Common myeloid progenitor, CD34-positive (primary cell): ENCODE measurements at places on chromosomes 16 and 17.
A peak's percentile ranks its signal among the peaks of the same experiment; 100 is the strongest.

GRCh38 chr16:15641753-15642556 lies 999 bp downstream of the MARF1 start:
- DNase-seq, result no peak

GRCh38 chr17:4182043-4182442 lies 39.0 kb downstream of the CYB5D2 start:
- no peak for DNase-seq

DNA sequence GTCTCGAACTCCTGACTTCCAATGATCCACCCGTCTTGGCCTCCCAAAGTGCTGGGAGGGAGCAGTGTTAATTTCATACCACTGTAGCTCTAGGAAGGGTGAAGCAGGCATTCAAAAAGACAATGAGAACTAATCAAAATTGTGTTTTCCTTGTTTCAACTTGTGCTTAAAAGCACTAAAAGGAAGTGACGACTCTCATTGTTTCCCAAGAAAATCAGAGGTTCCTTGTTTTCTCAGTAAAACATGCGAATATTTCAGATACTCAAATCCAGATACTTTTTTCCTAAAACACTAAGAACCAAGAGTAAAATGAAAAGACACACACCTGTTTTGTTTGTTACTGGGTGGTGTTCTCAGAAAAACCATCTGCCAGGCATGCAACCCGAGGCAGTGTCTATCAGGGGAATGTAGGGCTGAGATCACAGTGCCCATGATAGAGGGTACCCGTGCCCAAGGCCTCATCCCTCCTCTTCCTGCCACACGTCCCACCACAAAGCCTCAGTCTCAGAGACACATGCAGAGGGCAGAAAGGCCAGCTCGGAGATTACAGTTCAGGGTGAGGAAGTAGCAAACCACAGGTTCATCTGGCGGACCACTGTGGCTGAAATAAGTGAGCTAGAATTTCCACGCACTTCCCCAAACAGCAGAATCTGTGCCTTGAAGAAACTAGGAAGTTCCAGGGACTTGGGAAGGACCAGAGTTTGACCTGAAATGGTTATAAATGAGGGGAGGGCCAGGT lies 33.7 kb downstream of the GINS3 start:
- DNase-seq, result peak; percentile 99

- no peak for DNase-seq
Observed at GRCh38 chr16:66211651-66212050, 154.8 kb upstream of the CDH5 start.

- DNase-seq, result no peak
Observed at GRCh38 chr17:41402161-41402560, 4.8 kb upstream of the KRT31 start.

- DNase-seq, result no peak
Observed at GRCh38 chr16:88830258-88830657, 18.5 kb upstream of the APRT start.

GRCh38 chr17:7224110-7224509 lies 4.4 kb downstream of the ACADVL start:
- DNase-seq, result no peak

DNA sequence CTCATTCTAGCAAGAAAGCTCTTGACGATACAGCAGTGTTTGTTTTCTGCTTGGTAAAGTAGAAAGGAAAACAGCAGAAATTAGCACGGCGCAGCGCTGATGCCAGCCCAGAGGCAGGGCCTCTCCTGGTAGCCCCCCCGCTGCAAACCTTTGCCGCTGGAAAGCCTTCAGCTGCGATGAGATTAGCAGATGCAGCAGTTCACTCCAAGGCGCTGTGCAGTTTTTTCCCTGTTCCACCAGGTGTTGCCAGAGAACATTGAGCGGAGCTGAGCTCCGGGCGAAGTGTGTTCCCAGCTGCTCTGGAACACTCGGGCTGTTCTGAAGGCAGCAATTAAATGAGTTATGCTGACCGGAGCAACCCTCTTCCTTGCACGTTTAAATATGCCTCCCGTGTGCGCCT lies 72.5 kb downstream of the RBFOX1 start:
- no peak for DNase-seq

- DNase-seq, result no peak
Observed at GRCh38 chr16:55559933-55560516, 6.5 kb upstream of the CAPNS2 start.

- no peak for DNase-seq
Observed at GRCh38 chr16:56629531-56629930, 2.9 kb upstream of the MT1M start.

- no peak for DNase-seq
Observed at GRCh38 chr16:47905771-47906170, 250.0 kb downstream of the ABCC12 start.

DNA sequence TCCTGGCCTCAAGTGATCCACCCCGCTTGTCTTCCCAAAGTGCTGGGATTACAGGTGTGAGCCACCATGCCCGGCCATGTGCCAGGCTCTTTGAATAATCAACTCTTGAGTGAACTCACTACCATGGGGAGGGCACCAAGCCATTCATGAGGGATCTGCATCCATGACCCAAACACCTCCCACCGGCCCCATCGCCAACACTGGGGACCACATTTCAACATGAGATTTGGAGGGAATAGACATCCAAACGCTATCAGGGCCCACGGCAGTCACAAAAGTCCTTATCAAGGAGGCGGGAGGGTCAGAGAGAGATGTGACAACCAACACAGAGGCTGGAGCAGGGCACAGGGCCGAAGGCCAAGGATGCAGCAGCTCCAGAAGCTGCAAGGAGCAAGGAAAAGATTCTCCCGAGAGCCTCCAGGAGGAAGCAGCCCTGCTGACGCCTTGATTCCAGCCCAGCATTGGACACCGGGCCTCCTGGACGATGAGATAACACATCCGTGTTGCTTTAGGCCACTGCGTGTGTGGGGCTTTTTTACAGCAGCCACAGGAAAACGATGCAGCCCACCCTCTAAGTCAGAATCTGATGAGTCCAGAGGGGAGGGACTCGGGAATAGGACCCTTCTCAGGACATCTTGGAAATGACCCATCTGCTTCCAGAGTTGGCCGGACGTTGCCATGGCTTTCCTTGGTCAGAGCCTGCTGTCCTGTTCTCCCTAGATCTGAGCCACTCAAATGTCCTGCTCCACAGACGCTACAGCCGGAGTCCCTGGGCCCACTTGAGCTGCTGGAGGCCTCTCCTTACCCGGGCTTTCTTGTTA lies 47.3 kb upstream of the CMIP start:
- no peak for DNase-seq

DNA sequence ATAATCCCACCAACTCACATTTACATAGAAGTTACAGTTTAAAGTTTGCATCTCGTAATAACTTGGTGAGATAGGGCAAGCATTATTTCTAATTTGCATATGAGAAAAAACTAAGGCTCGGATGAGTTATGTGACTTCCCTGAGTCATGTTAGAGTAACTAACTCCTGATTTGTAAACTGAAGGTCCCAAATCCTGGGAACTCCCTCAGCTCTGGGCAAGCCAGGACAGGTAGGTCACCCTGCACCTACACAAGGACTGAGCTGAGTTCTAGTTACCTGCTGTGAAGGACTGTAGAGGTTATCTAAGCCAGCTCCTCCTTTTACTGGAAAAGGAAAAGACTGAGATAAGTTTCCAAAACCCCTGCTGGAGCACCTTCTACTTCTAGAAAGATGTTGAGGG lies 92.1 kb upstream of the HLF start:
- DNase-seq, result peak; percentile 25

GRCh38 chr16:86458149-86458777 lies 52.1 kb upstream of the FOXF1 start:
- DNase-seq, result no peak

GRCh38 chr17:70265471-70265870 lies 96.1 kb downstream of the KCNJ2 start:
- DNase-seq, result no peak

- no peak for DNase-seq
Observed at GRCh38 chr16:75100603-75100990, 16.0 kb downstream of the LDHD start.

GRCh38 chr17:14199601-14200000 lies 37.1 kb downstream of the CDRT15 start:
- no peak for DNase-seq

GRCh38 chr17:4852567-4853207 lies 19.5 kb downstream of the MINK1 start:
- peak; percentile 86 for DNase-seq

GRCh38 chr16:56532714-56533113 lies 12.9 kb upstream of the BBS2 start:
- DNase-seq, result no peak

DNA sequence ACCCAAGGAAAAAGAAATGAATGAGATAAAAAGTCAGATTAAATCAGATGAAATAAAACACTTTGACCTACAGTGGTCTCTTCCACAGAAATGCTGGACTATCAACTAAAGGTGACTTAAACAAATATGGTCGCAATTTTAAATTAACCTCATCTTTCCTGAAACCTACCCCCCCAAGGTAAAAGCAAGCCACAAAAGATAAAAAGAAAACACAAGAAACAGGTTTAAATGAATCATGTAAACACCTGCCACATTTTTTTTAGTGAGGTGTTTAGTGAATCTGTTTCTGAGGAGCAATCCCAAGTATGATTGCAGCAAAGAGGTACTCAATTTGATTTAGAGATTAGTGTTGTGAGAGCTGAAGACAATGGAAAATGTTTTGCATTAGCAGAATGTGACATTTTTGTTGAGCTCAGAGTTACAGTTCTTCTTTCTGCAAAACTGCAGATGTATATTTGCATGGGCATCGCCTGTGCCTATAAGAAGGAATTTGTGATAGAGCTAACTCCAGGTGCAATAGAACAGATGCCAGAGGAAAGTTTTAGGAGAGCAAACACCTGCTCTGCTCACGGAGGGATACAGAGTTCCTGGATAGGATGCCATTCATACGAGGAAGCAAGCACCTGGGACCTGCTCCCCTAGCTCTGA lies 3.4 kb upstream of the MMD start:
- DNase-seq, result no peak

DNA sequence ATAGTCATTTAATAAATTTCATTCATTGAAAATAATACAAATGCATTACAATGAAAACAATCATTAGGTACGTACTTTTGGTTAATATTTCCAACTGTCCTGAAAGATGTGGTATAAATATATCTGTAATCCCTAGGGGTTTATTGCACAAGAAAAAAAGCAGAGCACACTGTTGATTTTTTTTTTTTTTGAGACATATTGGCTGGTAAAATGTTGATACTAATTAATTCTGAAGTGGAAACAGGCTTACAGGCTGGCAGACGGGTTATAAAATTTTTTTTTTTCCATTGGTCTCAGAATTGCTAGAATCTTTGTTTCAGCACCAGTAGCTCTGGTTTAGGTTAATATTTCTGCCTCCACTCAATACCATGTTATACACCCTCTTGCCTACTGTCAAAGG lies 193.6 kb downstream of the MAP2K6 start:
- DNase-seq, result no peak

GRCh38 chr16:89395150-89396142 lies 94.9 kb downstream of the ANKRD11 start:
- DNase-seq, result no peak

GRCh38 chr16:66661210-66661560 lies 35.4 kb downstream of the CMTM4 start:
- DNase-seq, result no peak

DNA sequence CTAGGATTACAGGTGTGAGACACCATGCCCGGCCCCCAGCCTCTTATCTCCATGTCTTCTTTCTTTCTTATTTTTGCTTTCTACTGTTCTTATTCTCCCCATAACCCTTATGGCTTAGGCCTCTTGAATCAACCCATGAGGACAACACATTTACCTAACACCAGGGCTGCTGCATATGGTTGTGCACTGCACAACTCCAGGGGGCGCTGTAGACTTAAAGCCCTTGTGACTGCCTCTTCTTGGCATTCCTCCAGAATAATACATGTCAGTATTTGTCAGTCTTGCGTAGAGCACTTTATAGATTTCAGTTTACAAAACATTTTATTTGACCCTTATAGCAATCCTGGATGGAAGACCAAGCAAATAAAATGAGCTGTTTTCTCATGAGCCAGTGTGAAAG lies 225.0 kb upstream of the SALL1 start:
- no peak for DNase-seq

DNA sequence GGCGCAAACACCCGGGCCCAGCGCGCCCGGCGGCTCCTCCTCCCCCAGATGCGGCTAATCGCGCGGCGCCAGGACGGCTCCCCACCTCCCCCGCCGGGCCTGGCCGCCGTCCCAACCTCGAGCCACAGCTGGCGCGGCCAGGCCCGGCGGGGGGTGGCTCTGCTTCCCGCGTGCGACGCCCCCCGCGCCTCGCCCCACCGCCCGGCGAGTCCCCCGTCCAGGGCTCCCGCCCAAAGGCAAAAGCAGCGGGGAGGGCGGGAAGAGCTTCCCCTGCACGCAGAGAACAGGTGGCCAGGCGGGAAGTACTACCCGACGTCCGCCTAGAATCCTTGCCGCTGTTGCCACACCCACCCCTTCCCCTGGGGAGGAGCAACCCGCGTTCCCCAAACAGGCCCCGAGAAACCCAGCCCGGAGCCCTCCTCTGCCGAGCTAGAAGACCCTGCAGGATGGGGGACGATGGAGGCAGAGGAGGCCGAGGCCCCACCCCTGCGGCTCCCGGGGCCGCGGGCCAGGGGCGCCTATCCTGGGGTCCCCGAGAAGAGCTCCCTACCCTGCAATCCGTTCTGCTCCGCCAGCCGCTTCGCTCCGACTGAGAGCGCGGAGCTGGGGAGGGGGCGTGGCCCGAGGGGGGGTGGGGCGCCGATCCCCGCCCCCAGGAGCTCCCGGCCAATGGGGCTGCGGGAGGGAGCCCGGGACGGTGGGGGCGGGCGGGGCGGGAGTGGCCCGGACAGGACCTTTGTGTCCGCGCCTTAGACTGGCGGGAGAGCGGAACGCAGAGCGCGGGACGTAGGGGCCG lies at the start of gene CARHSP1:
Gene CARHSP1, minus strand, starts transcription at position 591 of the 796 bp plus-strand sequence. CDS start 9,678 bp downstream, outside the sequence.
- peak; percentile 90 for DNase-seq

GRCh38 chr17:66691644-66692420 lies 143.1 kb upstream of the CACNG5 start:
- no peak for DNase-seq

- no peak for DNase-seq
Observed at GRCh38 chr17:58691701-58692238, at the start of gene TEX14. Gene TEX14, minus strand, starts transcription at chr17:58692045. Its CDS starts 40,044 bp downstream, at chr17:58652001.

DNA sequence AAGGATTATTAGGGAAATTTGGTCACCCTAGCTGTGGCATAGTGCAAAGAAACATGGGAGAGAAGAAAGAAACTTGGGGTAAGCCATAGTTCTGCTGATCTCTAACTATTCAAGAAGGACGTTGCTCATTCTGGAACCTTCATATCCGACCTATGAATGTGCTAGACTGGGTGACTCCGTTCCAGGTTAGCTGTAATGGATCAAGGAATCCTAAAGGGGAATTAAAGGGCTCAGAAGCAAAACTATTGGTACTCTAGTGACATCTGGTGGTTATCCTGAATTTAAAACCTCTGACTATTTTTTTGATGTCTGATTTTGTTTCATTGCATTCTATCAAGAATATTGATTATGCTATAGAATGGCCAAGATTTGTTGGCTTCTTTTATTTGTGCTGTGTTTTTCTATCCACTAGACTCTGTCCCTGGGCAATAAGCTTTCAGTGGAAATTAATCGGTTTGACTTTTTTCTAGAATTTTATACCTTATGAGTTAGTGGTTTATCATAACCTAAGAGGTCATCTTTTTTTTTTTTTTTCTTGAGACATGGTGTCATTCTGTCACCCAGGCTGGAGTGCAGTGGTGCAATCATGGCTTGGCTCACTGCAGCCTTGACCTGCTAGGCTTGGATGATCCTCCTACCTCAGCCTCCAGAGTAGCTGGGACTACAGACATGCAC lies 19.5 kb downstream of the PCTP start:
- peak; percentile 51 for DNase-seq

GRCh38 chr17:48633266-48633677 lies 7.1 kb upstream of the HOXB9 start:
- no peak for DNase-seq

GRCh38 chr16:77850636-77851333 lies 62.4 kb downstream of the VAT1L start:
- no peak for DNase-seq

- DNase-seq, result no peak
Observed at GRCh38 chr17:1896243-1897104, 66.7 kb downstream of the RPA1 start.
